ENCODE measurements at places on chromosomes 7 and 10. TPM values are rescaled to one million over a fixed set of nuclear protein-coding genes. Genes with fewer than 3 reads are reported as not detected.

The SCIN gene
- 154 TPM for polyA plus RNA-seq

The WNT8B gene
- 0.97 TPM for polyA plus RNA-seq

The KCNMA1 gene
- 3.3 TPM for polyA plus RNA-seq

GRCh38 chr10:4839353-4839752 lies 13.3 kb downstream of the AKR1E2 start:
- no peak for DNase-seq

DNA sequence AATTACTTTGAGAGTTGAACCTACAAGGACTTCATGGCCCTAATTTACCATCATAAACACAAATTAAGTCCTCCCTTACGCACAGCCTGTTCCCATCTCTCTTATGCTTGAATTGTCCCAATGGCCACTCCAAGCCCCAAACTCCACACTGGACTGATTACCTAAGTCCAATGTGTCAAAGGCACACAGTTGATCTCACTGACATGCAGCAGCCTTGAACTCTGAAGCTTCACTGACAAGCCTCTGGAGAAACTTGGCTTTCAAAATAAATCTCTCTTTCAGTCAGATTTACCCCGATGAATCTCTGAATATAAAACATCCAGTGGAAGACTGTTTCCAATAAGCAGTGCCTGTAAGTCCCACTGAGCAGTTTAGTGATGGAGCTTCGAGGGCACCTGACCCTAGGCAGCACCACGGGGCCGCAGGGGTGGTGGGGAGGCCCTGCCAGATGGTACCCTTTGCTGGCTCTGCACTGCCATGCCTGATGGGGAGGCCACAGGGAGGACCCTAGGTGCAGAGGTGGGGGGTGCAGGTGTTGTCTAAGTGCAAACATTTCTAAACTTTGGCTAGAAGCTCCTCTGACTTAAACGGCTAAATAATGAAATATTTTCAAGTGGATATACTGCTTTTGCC lies 3.3 kb upstream of the MAT1A start:
- no peak for DNase-seq

The TDRD1 gene
- polyA plus RNA-seq: not detected

GRCh38 chr7:21028599-21028998 lies 241.9 kb upstream of the SP8 start:
- no peak for DNase-seq

The HOGA1 gene
- polyA plus RNA-seq: 50.6 TPM

Data from renal cortex interstitium (tissue), 15 donors.